ENCODE measurements at places on chromosomes 7 and 10.

DNA sequence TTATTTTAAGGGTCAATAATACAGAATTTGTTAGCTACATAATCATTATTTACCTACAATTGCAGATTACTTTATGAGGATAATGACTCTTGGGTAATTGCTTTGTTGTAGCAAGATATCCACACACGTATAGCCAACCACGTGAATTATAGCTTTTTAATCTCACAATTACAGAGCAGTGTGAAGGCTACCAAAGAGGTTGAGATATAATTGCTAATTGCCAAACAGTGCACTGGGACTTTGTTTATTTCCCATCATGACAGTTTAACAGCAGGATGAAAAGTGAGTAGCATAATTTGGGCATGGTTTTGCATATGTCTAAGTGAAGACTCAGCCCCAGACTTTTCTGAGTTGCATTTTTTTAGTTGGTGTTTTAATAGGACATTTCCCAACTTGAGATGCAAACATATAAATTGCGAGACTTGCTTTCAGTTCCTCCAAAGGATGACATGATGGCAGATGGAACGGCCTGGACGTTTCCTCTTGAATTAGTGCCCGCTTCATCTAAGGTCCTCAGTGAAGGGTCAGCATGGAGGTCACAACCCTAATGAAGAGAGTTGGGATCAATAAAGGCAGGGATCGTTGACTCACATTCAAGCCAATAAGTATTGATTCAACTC lies 180.7 kb upstream of the GPR26 start:
- no peak for DNase-seq

DNA sequence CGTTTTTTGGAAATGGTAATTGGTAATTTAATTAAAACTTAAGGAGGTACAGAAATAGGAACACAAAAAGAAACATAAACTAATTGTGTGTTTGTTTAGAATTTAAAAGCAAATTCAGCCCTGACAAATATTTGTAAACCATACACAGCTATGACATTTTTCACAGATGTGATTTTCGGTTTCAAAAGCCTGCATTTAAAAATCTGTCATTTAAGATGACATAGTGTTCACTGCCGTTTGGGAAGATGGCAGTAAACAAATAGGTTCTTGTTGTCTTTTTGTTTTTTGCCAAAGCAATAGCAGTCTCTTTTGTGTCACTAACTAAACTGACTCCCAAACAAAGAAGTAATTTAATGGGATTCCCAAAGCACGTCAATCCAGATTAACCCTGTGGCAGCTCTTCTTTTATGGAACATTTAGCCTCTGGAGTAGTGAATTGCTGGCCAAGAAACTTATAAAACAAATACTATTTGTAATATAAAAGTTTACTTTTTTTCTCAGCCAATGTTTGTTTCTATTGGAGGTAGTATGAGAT lies 697.6 kb downstream of the PHTF2 start:
- no peak for DNase-seq

GRCh38 chr10:95374597-95375209 lies 83.9 kb upstream of the PDLIM1 start:
- DNase-seq, result peak; percentile 86

DNA sequence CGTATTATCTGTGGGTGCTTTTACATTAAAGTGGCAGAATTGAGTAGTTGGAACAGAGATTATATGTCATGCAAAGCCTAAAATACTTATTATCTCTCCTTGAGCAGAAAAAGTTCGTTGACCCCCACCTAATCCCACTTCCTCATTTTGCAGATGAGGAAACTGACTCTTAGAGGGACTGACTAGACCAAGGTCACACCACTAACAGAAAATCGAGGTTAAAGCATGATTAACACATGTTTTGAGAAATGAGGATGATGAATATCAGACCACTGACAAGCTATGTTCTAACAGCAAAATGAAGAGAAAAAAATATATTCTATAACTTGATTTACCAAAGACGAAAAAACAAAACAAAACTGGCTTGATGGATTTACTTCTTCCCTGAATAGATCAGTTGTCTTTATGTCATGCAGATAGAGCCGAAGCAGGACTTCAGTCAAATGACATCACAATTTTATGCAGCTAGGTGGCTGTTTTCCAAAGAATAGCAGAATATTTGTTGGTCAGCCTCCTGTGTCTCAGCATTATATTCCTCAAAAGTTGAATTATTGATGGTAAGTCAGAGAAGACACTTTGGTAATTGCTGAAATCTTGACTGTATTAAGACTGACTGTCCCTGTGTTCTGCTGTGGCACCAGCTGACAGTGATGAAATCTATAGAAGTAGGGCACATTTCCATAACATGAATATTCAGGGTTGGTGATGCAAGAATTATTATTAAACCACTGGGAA lies 24.2 kb upstream of the SMIM30 start:
- DNase-seq, result no peak

DNA sequence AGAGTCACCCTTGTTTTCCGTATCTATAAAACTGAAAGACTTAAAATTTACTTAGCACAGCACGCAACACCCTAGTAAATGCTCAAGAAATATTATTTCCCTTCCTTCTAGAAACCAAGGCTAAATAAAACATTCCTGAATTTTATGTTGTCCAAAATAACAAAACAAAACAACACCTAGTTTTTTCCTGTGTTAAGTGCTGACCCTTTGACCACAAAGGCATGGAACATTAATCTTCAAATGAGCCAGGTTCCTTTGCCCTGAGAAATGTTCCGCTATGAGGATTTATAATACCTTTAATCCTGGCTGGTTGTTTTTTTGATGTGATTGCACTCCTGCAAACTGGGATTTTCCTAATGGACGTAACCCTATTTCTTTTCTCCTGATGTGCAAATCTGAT lies 29.0 kb upstream of the DGKI start:
- DNase-seq, result no peak

GRCh38 chr10:26739071-26739631 lies 41.6 kb downstream of the PDSS1 start:
- DNase-seq, result no peak

DNA sequence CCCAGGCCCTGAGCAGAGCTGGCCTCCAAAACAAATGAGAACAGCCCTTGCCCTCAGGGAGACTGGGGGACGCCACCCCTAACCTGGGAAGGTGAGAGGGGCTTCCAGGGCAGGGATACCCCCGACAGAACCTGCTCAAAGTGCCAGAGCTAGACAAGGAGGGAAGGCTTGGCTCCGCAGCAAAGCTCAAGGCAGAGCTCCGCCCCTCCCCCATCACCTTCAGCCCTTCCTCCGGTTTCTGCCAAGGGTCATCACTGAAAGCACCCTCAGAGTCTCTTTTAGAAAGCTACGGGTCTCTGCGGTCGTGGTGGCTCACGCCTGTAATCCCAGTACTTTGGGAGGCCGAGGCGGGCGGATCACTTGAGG lies 73.4 kb upstream of the CUX1 start:
- no peak for DNase-seq

DNA sequence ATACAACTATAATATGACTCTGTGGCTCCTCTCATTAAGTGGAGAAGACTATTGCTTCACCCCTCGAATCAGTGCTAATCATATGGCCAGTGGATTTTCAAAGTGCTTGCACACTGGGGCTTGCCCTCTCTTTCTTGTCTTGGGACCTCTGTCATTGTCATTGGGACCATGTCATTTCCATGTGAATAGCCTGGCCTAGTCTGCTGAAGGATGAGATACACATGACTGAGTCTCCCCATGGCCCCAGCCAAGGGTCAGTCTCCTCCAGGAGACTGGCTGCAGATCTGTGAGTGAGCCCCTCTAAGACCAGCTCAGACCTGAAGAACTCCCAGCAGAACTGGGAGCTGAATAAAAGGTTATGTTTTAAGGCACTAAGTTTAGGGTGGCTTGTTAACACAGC lies 39.5 kb downstream of the PKD1L1 start:
- DNase-seq, result no peak

DNA sequence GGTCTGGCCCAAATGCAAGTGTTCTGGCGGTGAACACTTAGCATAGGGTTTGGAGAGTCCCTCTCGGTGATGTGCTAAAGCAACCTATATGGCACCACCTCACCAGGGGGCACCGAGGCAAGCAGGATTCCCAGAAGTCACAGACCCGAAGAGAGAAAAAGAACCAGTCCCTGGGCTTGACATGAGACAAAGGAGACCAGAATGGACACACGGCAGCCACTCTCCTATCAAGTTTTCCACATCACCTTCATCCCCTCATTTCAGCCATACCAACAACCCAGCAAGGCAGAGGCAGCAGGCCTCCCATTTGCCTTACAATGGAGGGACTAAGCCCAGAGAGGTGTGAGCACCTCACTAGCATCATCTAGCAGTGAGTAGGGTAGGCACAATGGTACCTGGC lies 19.7 kb downstream of the GPRIN2 start:
- DNase-seq, result no peak

GRCh38 chr10:70286616-70287015 lies 2.8 kb upstream of the NPFFR1 start:
- peak; percentile 7 for DNase-seq

DNA sequence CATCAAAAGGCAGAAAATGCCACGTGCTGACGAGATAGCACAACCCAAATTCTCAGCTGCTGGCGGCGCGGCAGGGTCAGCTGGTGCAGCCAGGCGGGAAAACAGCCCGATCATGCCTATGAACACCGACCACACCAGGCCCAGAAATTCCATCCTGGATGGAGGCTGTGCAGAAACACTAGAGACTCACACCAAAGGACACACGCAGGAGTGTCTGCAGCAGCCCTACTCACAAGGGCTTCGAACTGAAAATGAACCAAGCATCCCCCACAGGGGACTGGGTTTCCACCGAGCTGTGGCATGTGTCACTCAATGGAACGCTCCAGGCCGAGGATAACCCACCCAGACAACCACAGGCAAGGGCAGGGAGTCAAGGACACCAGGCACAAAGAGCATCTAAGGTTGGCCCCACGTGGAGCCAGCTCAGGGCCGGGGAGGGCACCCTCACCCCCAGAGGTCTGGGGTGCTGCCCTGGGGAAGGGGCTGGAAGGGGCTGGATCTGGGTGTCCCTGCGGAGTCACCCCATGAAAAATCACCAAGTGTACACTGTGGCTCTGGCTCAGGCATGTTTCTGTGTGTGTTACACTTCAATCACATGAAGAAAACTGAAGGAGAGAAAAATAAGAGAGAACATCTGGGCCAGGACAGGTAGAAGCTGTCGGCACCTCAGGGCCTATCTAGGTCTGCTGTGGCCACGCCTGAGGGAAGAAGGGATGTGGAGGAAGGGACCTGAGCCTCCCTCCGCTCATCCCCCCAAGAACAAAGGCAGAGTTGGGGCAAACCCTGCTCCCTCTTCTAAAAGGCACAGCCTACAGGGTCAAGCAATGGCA lies 33.0 kb downstream of the RASGEF1A start:
- peak; percentile 56 for DNase-seq

DNA sequence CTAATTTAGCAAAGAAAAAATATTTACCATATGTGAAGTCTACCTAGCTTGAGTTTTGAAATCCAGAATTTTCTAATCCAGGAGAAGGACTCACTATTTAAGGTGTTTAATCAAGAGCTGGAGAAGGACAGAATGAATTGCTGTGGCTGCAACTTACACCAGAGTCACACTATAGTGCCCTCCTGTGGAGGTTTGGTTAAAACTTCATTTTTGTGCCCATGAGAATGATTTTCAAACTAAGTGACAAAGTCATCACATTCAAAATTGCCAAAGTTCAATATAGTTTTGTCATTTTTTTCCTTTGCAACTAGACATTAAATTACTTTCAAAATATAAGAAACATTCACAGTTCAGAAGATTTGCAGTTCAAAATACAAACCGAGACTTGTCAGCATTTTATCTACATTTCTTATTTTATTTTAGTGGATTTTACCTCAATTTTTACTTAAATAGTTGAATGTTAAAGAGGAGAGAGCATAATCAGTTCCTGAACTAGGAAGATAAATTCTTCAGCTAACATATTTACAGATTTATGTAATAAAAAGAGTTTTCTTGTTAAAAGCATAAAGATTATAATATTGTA lies 70.7 kb downstream of the CABCOCO1 start:
- DNase-seq, result no peak

GRCh38 chr7:25895792-25896171 lies 256.2 kb upstream of the NFE2L3 start:
- DNase-seq, result no peak

- DNase-seq, result peak; percentile 67
Measured at GRCh38 chr10:1403508-1404322, 333.6 kb downstream of the ADARB2 start.

DNA sequence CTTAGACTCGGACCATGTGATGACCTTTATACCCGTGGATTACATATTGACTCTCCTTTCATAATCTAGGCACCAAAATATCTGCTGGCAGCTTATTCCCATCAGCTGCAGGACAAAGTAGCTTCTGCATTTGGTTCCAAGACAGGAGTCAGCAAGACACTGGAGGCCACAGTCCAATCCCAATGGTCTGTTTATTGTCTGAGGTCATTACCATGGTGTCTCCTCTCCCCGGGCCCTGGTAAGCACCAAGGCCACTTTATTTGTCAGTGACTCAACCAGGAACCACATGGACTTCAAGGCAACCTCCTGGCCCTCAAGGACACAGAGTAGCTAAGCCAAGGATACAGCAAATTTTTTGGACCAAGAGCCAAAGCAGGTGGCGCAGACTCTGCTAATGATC lies 36.1 kb downstream of the KCNMA1 start:
- no peak for DNase-seq

- no peak for DNase-seq
Measured at GRCh38 chr7:141976524-141977245, 3.1 kb upstream of the TAS2R38 start.

DNA sequence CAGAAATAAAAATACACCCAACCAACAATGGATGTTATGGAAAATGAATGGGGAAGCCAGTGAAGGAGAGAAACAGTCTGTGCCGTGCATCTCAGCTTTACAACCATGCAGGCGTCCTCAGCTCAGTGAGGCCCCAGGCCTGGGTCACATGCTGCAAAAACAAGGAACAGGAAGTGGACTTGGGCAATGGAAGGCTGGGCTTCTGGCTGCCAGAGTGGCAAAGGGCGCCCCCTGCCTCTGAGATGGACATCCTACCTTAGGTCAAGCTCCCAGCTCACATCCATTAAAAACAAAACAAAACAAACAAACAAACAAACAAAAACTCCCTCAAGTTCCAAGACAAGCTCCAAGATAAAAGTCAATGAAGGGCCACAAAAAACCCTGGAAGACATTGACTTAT lies 54.7 kb upstream of the AFAP1L2 start:
- no peak for DNase-seq

DNA sequence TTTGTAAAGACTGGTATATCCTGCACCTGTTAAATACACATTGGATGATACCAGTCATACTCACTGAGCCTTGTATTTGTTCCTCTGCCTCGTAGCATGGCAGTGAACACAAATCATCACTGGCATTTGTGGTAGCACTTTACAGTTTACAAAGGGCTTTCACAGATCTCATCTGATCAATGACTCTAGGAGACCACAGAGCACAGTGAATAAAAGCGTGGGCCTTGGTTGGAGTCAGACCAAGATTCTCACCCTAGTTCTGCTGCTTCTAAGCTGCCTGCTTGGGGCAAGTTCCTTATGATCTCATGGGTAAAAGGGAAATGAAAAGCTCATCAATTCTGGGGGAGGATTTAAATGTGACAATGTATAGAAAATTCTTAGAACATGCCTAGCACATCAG lies 129.9 kb upstream of the AGK start:
- DNase-seq, result no peak

Measured in coronary artery (tissue), 2 donors.